Stimulated activated CD4-positive, alpha-beta T cell treated with anti-CD3 and anti-CD28 coated beads, Interleukin-12 subunit alpha, Interleukin-12 subunit beta, amount 100 ng/mL, for 4 hours (primary cell): ENCODE measurements at places on chromosomes 6 and 20.

- peak; percentile 80 for DNase-seq
These were observed 55.0 kb upstream of the FOXC1 start for GRCh38 chr6:1554476-1555310.

- DNase-seq = no peak
These were observed 52.0 kb upstream of the PLEKHG1 start for GRCh38 chr6:150547502-150548222.

DNA sequence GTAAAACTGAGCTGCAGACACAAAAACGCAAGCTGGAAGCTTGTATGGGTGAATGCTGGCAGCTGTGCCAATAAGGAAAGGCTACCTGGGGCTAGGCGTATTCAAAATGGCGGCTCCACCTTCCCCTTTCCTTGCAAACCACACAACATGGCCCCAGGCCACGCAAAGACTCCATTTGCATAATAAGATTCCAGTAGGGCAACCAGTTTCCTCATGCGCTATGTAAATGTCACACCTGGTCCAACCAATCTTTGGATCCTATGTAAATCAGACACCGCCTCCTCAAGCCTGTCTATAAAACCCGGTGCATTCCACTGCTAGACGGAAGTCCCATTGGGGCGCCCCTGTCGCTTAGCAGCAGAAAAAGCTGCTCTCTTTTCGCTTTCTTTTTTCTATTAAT lies 505.9 kb upstream of the BTBD3 start:
- no peak for DNase-seq

- DNase-seq = peak; percentile 39
These were observed 177.9 kb upstream of the ZNF184 start for GRCh38 chr6:27650620-27651370.

GRCh38 chr6:45587229-45588060 lies 209.7 kb upstream of the SUPT3H start:
- no peak for DNase-seq

DNA sequence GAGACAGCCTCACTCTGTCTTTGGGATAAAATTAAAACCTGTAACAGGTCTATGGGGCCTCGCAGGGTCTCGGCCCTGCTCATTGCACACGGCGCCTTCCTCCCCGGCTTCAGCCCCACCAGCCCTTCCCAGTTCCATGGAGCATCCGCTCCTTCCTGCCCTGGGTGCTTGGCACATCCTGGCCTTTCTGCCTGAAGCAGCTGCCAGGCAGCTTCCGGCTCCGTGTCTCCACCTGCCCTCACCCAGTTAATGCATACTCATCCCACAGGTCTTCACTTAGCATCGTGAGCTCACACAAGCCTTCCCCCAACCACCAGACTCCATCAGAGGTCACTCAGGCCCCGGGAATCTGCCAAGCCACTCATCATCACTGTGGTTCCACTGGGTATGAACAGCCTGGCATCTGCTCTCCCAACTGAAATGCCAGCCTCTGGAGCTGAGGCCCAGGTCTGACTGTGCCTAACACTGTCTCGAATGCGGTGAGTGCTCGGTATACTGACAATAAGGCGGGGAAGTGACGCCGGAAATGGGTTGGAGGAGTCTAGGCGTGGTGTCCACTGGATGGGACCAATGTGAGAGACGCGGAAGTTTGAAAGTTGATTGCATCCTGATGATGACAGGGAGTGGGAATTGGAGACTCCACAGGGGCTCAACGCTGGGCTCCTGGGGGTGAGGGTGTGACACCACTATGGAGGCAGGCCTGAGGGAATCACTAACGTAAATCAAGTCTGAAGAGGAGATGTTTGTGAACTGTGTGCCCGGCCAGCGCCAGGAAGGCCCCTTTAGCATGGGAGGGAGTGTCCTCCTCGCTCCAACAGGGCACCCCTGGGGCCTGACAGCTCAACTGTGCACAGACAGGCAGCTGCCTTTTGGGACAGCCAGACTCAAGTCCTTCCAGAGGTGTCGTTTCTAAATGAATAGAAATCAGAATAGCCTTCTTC lies 245.8 kb downstream of the TTLL2 start:
- no peak for DNase-seq

GRCh38 chr6:155038527-155038926 lies 43.4 kb downstream of the TIAM2 start:
- no peak for DNase-seq

DNA sequence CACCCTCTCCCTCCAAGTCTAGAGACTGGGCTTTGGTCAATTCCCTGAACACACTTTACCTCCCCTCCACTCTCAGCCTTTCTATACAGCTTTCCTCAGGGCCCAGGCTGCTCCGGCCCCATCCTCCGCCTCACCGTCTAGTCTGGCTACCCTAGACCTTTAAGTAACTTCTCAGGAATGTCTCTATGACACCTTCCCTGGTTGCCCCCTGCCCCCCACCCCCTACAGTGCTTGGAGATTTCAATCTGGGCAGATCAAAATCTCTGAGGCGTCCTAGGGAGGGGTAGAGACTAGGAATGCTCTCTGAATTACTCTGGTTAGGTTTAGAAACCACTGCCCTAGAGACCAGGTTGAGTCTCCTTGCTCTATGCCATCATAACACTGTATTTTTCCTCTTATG lies 6.1 kb downstream of the UBE2J1 start:
- no peak for DNase-seq

DNA sequence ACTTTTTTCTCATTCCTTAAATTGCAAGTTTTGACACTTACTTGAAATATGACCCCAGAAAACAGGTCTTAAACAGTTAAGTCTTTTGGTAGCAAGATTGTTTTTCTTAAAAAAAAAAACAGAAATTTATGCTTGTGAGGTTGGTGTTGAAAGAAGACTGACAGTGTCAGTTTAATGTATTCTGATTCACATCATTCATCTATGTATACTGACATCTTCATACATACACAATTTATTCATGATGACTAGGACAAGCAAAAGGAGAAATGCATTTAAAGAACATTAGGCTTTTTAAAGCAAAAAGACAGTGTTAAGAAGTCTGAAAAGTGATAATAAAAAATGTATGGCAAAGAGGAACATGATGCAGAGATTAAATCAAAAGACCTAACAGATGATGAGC lies 27.0 kb downstream of the MCHR2 start:
- DNase-seq = no peak

- peak; percentile 23 for DNase-seq
These were observed 83.5 kb downstream of the ZMYND8 start for GRCh38 chr20:47272893-47273590.

- DNase-seq = no peak
These were observed 133.4 kb upstream of the KCNG1 start for GRCh38 chr20:51156041-51156982.

DNA sequence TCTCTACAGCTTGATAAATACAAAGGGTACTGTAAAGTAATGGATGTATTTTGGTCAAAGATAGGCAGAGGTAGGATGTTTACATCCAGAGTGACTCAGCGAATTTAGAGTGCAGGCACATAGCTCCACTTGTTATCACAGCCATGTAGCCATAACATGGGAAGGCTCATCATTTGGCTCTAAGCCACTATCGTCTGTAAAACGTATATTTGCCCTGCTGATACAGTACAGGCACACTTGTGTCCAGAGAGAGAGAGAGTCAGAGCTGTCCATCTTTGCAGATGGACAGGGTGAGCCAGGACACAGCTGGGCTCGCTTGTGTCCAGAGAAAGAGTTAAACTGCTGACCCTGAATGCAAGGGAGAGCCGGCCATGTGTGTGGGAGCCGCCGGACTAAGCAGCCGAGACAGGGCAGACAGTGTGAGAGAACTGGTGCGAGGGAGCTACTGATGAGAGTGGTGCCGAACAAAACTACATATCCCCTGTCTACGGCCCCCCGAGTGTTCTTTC lies 619.0 kb downstream of the DOK5 start:
- DNase-seq = no peak

DNA sequence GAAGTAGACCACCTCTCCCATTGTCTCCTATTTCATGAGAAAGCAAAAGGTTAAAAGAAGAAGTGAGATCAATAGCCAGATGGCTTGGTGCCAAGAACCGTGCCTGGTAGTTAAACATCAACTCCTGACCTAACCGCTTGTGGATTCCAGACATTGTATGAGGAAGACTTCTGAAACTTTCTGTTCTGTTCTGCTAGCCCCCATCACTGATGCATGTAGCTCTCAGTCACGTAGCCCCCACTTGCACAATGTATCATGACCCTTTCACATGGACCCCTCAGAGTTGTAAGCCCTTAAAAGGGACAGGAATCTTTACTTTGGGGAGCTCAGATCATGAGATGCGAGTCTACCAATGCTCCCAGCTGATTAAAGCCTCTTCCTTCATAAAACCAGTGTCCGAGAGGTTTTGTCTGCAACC lies 301.2 kb downstream of the RNGTT start:
- no peak for DNase-seq

DNA sequence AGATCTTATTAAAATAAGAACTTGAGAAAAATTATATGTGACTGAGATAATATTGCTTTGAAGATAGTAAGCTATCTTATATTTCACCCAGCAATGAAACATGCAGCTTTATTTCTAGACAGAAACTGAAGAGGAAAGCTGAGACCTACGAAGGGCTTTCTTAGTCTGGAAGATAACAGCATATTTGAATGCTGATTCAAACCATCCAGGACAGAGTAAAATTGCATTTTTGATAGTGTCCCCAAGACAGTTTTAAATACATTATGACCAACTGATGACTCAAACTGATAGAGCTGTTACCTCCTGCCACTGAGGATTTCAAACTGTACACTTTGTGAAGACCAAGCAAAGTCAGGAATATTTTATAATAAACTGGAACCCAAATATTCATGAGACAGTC lies 409.6 kb downstream of the GRIK2 start:
- DNase-seq = no peak

GRCh38 chr20:18904624-18905023 lies 91.0 kb downstream of the SCP2D1 start:
- DNase-seq = no peak

- no peak for DNase-seq
These were observed 124.0 kb downstream of the PXDC1 start for GRCh38 chr6:3627501-3627900.

DNA sequence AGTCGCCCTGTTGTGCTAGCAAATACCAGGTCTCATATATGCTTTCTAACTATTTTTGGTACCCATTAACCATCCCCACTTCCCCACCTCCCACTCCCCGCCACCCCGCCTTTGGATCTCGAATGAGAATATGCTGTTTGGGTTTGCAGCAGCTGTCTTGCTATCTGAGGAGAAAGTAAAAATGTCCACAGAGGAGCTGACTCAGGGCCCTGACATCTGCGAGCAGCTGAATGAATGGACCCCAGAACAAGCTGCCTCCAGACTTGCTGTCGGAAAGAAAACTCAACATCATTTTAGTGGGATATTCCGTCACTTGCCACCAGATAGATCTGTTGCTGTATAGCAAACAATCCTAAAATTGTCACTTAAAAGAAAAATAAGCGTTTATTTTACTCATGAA lies 103.7 kb downstream of the LINC00237 start:
- DNase-seq = no peak

GRCh38 chr6:8441452-8441851 lies 6.1 kb upstream of the SLC35B3 start:
- no peak for DNase-seq

- DNase-seq = no peak
These were observed 54.5 kb downstream of the ADGRG6 start for GRCh38 chr6:142356201-142356883.

DNA sequence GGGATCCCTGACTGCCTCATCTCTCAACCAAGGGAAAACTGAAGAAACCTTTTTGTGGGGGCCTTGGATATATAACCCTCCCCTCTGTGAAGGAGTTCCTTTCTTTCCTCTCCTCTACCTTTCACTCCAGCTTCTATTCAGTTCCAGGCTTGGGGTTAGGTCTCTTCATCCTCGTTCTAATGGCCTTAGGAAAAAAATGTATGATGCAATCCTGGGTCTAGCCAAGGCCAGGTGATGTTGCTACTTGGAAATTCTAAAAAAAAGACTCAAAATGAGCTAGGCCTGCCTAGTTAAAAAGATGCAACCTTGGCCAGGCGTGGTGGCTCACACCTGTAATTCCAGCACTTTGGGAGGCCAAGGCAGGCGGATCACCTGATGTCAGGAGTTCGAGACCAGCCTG lies 7.6 kb downstream of the ABCC10 start:
- DNase-seq = no peak

DNA sequence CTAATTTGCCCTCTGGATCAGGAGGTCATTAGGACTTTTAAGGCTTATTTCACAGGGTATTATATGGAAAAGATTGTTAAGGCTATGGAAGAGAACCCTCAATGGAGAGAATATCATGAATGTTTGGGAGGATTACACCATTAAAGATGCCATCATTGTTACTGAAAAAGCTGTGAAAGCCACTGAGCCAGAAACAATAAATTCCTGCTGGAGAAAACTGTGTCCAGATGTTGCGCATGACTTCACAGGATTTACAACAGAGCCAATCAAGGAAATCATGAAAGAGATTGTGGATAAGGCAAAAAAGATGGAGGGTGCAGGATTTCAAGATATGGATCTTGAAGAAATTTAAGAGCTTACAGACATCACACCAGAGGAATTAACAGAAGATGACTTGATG lies 798.3 kb upstream of the SLC35B3 start:
- DNase-seq = no peak

GRCh38 chr6:83006270-83006905 lies 59.3 kb downstream of the UBE3D start:
- no peak for DNase-seq

DNA sequence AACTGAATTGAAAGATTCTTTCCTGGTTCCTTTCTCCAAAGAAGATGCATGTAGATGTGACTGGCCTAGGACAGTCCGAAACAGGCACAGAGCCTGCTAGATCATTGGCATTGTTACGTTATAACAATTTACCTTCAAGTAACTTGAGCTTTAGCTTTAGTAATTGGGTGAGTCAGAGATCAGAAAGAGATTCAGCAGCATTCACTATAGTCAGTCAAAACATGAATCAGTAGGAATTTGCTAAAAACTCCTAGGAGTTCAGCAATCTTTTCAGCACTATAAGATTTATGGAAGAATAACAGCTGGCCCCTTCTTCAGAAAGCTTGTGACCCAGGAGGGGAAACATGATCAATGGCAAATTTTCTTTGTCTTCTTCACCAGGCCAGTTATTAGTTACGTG lies 281.7 kb upstream of the PRDM1 start:
- DNase-seq = no peak

DNA sequence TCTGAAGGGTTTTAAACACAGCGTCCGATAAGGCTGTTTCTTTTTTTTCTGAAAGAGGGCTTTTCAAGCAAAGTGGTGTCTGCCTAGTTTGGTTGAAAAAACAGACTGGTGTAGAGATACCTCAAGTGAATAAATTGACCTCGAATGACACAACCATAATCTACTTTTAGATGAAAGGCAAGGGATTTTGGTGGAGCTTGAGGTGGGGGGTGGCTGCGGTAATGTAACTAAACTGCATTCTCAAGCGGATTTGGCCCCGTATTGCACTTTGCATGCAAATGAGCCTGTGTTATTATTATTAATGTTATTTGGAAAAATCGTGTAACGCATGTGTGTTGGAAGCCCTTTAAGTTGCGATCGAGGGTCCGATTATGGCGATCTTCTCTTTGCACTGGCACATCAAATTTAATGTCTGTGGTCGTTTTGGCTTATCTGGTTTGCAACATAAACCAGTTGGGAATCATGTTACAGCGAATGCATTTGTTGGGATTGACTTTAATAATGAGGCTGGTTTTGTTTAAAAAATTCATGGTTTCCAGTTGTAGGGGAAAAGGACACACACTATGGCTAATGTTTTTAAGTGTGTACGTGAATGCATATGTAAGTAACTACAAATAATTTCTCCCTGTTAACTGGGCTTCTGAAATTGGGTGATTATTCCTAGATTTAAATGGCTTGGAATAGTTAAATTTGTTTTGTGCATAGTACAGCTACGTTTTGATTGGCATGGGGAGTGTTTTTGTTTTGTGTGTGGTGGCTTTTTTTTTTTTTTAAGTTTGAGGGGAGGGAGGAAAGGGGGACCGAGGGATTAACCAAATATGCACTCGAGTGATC lies 1.0 kb downstream of the JARID2 start:
- no peak for DNase-seq
